ENCODE measurements at places on chromosomes 4 and X. TPM values are rescaled to one million over a fixed set of nuclear protein-coding genes. Genes with fewer than 3 reads are reported as not detected.

GRCh38 chr4:99536271-99536670 is 25.4 kb downstream of the C4orf17 start:
- no peak for DNase-seq
- no peak overlapping the region for H3K27ac ChIP-seq
- H3K4me3 ChIP-seq = no peak overlapping the region
- H3K27me3 ChIP-seq = no peaks in the 10 kb centered on the region
- H3K36me3 ChIP-seq = no peaks in the 10 kb centered on the region
- no peaks in the 10 kb centered on the region for H3K4me1 ChIP-seq

GRCh38 chr4:140149846-140150635 is 3.9 kb downstream of the MAML3 start:
- peak overlapping the region; percentile 89 for H3K4me3 ChIP-seq
- H3K27ac ChIP-seq = peak overlapping the region; percentile 100
- no peaks in the 10 kb centered on the region for H3K27me3 ChIP-seq
- peak; percentile 88 for DNase-seq

SLC16A2 gene
- total RNA-seq = 22.5 TPM

CT47C1 gene
- total RNA-seq = not detected

Data from thyroid gland (tissue), 4 donors.